ENCODE measurements at places on chromosomes 6 and 20.

DNA sequence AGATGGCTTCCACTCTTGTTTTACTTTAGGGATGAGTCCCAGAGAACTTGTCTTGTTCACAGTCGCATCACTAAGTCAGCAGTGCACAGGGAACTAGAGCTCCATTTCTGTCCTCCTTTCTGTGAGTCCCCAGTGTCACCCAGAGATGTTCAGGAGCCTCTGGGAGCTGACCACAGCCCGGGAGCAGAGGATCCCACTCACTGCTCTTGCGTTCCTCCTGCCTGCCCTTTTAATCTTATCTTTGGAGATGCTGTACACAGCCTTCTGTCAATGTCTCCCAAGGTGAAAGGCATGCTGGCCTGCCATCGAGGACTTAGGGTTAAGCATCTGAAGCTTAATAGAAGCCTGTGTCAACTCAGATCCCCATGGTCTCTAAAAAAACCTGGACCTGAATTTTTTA lies 71.2 kb downstream of the IGF2R start:
- no peak for DNase-seq

DNA sequence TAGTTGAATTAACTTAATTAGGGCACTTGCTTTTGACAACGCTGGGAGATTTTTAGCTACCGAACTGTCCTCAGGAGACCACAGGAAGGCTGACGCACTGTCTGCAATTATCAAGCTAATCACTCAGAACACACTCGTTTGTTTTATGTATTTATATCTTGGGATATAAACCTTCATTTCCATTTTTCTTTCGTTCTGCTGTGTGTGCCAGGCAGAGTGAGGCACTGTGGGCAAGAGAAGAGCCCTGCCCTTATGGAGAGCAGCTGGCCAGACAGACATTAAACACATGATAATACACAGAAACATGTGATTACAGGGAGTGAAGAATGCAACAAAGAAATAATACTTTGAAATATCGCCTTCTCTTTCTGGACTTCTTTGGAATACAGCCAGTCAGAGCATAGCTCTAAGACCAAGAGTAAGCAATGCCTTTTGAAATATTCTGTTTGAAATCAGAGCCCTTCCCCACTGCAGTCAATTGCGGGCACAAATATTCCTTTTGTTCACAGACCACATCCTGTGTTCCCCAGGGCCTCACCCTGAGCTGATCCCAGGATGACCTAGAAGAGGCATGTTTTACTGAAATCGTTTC lies 96.8 kb downstream of the ANKRD60 start:
- DNase-seq = no peak

GRCh38 chr6:101163611-101164010 lies 229.9 kb upstream of the GRIK2 start:
- no peak for DNase-seq

DNA sequence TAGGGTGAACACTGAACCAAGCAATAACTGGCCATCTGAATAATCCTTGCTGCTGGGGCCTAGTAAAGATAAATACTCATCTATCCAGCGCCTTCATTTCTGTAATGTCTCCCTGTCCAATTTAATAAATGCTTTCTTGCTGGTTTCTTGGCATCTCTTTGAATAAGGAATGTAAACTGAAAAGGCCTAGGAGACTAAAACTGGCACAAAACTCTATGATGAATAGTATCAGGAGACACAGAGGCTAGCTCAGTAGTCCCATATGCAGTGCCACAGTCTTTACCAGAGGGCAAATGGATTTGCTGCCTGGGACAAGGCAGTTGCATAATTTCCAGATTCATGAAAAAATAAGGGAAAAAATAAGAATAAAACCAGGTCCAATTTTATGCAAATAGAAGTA lies 324.4 kb downstream of the CENPW start:
- no peak for DNase-seq

DNA sequence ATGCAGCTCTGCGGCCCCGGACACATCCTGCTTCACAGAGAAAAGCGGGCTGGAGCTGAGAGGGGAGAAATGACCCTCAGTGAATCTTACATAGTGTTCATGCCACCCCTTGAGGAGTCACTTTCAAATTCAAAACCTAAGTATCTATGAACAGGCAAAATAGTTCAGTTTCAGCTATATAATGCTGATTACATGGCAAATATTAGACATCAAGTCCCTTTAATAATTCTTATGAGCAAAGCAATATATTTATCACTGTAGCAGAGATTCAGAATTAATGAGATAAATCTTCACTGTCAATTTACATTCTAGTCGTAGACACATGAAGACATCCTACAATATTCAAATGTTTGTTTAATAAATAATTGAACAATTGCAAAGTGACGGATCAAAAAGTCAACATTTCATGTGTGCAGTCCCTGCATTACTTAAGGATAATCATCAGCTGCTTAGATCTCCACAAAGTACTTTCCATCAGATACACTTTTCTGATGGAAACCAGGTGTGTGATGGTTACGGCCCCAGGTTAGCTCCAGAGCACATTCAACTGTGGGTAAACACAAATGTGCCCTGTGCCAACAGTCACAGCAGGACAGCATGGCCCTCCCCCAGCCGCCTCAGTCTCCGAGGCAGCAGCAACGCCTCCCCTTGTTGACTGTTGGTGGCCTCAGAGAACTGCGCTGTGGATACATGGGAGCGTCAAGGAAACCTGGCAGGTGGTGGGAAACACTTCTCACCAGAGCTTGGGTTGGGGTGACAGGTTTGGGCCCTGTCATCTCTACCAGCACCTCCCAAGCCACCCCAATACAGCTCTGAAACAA lies 787 bp upstream of the PRR18 start:
- no peak for DNase-seq

GRCh38 chr20:53623134-53623453 lies 29.5 kb upstream of the ZNF217 start:
- DNase-seq = no peak

DNA sequence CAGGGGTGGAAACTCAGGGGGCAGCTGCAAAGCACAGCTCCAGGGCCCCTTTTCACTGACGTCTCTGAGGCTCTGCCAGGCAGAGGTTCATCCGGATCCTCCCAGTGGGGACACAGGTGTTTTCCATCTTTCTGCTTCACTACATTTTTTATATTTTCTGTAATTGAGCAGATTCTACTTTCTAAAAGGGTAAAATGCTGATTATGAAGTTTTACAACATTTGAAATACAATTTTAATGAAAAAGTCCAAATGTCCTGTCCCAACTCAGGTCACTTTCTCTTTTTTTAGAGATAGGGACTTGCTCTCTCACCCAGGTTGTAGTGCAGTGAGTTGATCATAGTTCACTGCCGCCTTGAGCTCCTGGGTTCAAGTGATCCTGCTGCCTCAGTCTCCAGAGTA lies 41.9 kb downstream of the HLA-A start:
- no peak for DNase-seq

DNA sequence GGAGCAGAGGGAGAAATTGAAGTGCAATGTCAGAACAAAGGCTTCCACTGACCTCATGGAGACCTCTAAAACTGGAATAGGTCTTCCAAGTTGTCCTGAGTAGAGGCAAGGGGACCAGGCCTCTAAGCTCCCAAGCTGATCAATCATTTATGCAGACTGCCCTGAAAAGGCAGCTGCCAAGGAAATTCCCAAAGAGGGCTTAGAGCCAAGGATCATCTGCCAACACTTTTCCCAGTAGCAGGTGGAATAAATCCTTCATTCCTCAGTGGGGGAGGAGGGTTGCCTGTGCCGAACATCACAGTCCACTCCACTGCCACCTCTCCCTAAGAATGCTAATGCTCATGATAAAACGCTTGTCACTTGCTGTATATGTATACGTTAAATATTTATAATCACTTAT lies 29.3 kb upstream of the RALY start:
- no peak for DNase-seq

GRCh38 chr6:167154895-167155294 lies 2.9 kb downstream of the GPR31 start:
- no peak for DNase-seq

DNA sequence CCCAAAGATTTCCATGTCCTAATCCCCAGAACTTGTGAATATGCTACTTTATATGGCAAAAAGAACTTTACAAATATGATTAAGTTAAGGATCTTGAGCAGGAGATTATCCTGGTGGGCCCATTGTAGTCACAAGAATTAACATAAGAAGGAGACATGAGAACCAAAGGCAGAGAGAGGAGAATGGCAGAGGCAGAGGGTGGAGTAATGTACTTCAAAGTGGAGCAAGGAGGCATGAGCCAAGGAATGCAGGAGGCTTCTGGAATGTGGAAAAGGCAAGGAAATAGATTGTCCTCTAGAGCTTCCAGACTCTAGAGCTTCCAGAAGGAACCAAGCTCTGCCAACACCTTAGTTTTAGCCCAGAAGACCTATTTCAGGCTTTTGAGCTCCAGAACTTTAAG lies 147.4 kb downstream of the MOXD1 start:
- DNase-seq = no peak

DNA sequence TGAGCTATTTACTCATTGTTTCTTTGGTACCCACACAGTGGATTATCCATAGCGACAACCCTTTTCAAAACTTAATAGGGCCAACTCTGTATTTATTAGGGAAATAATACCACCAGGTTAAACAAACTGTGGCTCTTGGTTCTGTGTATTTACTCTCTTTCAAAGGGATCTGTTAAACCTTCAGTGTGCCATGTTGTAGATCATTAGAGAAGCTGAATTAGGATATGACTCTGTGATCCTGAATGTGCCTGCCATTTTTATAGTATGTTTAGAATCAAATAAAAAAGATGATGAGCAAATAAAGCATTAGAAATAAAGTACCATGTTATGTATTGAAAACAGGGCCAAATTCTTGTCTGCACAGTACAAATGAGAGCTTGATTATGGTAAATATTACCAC lies 25.0 kb upstream of the SLC35D3 start:
- DNase-seq = no peak

- no peak for DNase-seq
Observed at GRCh38 chr6:83216806-83217205, 23.6 kb downstream of the RWDD2A start.

DNA sequence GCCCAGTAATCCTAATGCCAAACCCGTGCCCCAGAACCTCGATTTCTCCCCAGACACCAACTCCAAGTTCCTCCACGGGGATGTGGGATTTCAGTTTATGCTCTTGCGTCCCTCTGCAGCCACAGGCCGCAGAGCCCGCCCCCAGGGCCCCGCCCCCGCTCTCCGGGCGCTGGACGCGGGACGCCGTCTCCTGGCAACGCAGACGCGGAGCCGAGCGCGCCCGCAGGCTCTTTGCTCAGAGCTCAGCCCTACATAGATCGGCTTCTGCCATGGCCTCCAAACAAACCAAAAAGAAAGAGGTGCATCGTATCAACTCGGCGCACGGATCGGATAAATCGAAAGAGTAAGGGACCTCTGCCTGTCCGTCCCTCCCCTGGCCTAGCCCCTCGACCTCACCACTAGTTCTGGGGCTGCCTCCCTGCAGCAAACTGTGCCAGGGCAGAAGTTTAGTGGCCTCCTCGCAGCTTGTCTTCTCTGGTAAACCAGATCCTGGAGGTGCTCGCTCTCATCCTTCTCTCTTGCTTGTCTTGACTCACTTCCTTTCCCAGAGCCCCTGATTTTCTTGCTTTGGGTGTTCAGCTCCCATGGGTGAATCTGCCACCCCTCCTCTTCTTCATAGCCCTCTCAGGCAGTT lies at the start of gene ADGB:
Gene ADGB, plus strand, starts transcription at position 201 of the 634 bp plus-strand sequence. Its CDS starts 69 bp downstream, at position 270.
- DNase-seq = no peak

DNA sequence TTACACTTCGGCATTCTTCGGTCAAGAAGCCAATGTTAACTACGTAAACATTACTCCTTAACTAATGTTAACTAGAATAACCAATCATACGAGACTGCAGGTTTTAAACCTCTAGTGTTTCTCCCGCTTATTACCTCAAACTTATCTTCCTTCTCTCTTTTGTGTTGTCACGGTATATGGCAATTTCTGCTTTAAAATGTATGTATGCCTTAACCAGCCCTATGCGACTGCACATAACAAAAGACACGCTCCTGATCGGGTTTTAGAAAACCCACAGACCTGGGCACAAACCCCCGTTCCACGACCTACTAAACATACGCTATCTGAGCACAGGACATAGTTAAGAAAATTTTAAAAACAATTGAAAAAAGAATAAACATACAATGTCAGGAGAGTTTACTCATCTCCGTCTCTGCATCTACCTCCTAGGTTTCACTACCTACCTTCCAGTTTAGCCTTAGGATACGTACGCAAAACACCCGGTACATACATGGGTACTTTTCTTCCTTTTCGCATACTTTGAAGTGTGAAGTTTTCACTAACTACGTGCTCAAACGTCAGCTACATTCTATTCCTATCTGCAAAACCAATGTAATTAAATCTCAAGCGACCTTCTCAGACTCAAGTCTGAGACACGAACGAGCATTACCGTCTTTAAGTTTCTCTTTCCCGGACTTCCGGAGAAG lies 1.1 kb downstream of the CD164 start:
- DNase-seq = no peak

DNA sequence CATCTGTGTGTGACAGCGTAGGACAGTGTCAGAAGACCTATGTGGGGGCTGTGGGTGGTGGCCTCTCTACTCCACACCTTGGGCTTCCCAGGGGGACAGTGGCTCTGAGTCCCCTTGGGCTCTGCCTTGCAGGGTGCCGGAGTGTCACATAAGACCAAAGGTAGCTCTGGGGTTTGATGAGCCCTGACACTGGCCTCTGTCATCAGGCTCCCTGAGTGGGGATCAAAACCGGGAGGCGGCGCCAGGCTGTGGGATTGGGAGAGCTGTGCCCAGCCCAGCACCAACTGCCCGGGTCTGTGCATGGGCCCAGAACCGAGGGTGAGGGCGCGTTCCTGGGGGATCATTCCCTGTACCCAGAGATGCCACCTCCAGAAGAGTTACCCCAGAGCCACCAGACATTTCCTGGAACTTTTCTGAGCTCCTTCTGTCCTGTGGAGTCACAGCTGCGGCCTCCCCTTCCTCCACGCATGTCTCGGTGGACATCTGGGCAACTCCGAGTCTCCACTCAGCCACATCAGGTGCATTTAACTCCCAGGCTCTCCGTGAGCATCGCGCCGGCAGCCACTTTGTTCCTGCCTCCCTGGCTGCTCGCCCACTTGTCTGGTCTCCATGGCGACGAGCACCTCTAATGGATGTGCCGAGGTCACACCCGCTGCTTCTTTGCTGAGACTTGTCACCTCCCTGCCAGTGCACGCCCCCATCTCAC lies 94.7 kb downstream of the TMEM242 start:
- DNase-seq = no peak

Measured in effector memory CD4-positive, alpha-beta T cell (primary cell).